ENCODE measurements at places on chromosomes 6 and 20. TPM values are rescaled to one million over a fixed set of nuclear protein-coding genes. Genes with fewer than 3 reads are reported as not detected.

TEAD3 gene
- total RNA-seq, result 8.9 TPM

CYP39A1 gene
- total RNA-seq, result 6.3 TPM

PLEKHG1 gene
- total RNA-seq, result 26.0 TPM

MAP7 gene
- 28.7 TPM for total RNA-seq

SMIM13 gene
- 5.6 TPM for total RNA-seq

BRD2 gene
- total RNA-seq, result 171 TPM

ZBP1 gene
- 0.26 TPM for total RNA-seq

PRR18 gene
- total RNA-seq, result not detected

TTLL9 gene
- total RNA-seq, result 0.52 TPM

LY6G6F gene
- total RNA-seq, result not detected

GPLD1 gene
- total RNA-seq, result 2.6 TPM

POU5F1 gene
- total RNA-seq, result 37.6 TPM

TCP11 gene
- not detected for total RNA-seq

PRPH2 gene
- total RNA-seq, result 4.3 TPM

POM121L2 gene
- total RNA-seq, result not detected

CAPN11 gene
- total RNA-seq, result not detected

PANK2 gene
- total RNA-seq, result 21.8 TPM

SFTA2 gene
- total RNA-seq, result 5.2 TPM

C20orf96 gene
- total RNA-seq, result 0.33 TPM

SOX18 gene
- total RNA-seq, result 17.1 TPM

PRR3 gene
- total RNA-seq, result 10.4 TPM

TOP1 gene
- 18.5 TPM for total RNA-seq

SAPCD1 gene
- 2.0 TPM for total RNA-seq

MUC22 gene
- not detected for total RNA-seq

CENPQ gene
- 0.66 TPM for total RNA-seq

GNAS-AS1 gene
- total RNA-seq, result 1.0 TPM

BPIFB4 gene
- not detected for total RNA-seq

NHSL1 gene
- 5.2 TPM for total RNA-seq

Measured in body of pancreas (tissue), 4 donors.